Mesothelial cell of epicardium (in vitro differentiated cells): ENCODE measurements at places on chromosomes 1 and 21. TPM values are rescaled to one million over a fixed set of nuclear protein-coding genes. Genes with fewer than 3 reads are reported as not detected.
A peak's percentile ranks its signal among the peaks of the same experiment; 100 is the strongest.

DAB1 gene
- 1.2 to 1.9 TPM (median 1.9 TPM) in 3 replicates for total RNA-seq

GBP1 gene
- 52.3 to 58.3 TPM (median 55.5 TPM) in 3 replicates for total RNA-seq

CHRM3 gene
- total RNA-seq = 5.4 to 6.9 TPM (median 6.4 TPM) in 3 replicates

KLHL17 gene
- total RNA-seq = 44.7 to 49.8 TPM (median 47.0 TPM) in 3 replicates

PARS2 gene
- 6.4 to 7.7 TPM (median 7.0 TPM) in 3 replicates for total RNA-seq

PROK1 gene
- total RNA-seq = 0.69 to 1.3 TPM (median 0.95 TPM) in 3 replicates

SPATA21 gene
- 0.16 to 0.20 TPM in 2 of 3 replicates, not detected in the other for total RNA-seq

GNAT2 gene
- total RNA-seq = 0.36 TPM in 1 of 3 replicates, not detected in the others

DNA sequence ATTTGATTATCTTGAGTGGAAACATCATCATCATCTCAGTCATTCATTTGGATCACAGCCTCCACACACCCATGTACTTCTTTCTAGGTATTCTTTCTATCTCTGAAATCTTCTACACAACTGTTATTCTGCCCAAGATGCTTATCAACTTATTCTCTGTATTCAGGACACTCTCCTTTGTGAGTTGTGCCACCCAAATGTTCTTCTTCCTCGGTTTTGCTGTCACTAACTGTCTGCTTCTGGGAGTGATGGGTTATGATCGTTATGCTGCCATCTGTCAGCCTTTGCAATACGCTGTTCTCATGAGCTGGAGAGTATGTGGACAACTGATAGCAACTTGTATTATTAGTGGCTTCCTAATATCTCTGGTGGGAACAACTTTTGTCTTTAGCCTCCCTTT lies 19.3 kb downstream of the OR10R2 start:
- DNase-seq = no peak

- DNase-seq = no peak
These were observed 163.6 kb downstream of the PAPPA2 start for GRCh38 chr1:176626572-176627061.

- DNase-seq = no peak
These were observed 512 bp downstream of the PIAS3 start for GRCh38 chr1:145858238-145858900.

- DNase-seq = no peak
These were observed 179.9 kb downstream of the TGFB2 start for GRCh38 chr1:218525031-218525430.

GRCh38 chr1:1872329-1872994 lies 18.4 kb downstream of the GNB1 start:
- no peak for DNase-seq

- DNase-seq = no peak
These were observed 33.8 kb downstream of the DUSP10 start for GRCh38 chr1:221708076-221708571.

GRCh38 chr1:64775113-64775512 lies 30.2 kb downstream of the RAVER2 start:
- DNase-seq = no peak

- no peak for DNase-seq
These were observed 34.9 kb downstream of the AHDC1 start for GRCh38 chr1:27569088-27569460.

- DNase-seq = peak; percentile 23
These were observed 797 bp downstream of the WDR47 start for GRCh38 chr1:109040989-109041620.

DNA sequence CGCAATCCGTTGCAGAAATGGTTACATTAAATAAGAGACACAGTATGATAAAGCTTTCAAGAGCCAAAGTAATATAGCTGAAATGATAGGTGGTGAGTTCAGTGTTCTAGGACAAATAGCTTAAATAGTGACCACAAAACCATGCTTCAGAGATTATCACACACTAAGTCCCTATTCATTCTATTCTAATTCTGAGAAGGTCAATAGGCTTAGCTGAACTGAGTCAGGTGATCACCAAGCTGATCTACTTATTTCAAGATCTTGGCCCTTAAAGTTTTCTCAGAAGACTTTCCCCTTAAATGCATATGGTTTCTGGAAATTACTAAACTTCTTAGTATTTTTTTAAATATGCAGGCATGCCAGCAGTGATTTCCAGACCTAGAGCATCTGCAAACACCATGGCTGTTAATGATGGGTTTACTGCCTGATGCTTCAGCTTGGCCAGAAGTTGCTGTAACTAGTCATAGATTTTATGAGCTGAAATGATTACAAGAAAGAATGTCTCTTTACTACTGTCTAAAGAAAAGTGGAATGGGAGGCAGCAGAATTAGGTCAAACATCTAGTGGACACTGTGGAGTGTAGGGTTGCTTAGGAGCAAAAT lies 242.9 kb downstream of the ST6GALNAC3 start:
- DNase-seq = no peak

GRCh38 chr1:35319988-35320713 lies 51.6 kb downstream of the ZMYM4 start:
- DNase-seq = no peak

GRCh38 chr1:98110674-98111073 lies 189.8 kb upstream of the DPYD start:
- no peak for DNase-seq

DNA sequence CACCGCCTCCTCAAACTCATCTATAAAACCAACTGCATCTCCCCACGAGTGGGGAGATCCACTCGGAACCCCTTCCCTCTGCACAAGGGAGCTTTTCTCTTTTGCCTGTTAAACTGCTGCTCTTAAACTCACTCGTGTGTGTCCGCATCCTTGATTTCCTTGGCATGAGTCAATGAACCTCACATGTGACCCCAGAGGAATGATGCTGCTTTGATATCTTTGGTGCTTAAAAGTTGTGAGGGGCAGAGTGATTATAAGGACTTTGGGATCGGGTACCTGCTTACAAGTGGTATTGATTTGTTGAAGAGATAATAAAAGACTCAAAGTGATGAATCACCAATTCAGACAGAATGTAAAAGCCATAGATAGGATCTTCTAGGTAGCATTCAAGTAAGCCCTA lies 125.3 kb downstream of the GREM2 start:
- DNase-seq = no peak

DNA sequence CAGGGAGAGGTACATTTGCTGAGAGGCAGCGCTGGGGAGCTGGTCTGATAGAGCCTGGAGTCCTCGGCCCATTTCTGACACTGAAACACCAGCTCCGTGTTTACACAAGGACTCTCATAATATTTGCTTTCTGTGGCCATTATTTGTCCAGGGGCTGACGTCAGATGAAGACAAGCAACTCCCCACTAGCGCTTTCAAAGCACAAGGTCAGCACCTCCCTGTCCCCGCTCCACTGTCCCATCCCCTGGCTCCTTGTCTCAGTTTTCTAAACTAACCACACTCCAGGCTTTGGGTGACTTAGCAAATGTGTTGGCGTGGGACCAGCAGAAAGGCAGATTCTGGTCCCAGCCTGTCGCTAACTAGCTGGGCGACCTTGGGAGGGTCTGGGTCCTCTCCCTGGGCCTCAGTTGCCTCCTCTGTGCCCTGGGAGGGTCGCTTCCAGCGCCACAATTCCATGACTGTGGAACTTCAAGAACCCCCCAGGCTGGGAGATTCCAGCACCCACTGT lies 37.4 kb upstream of the ZBTB40 start:
- no peak for DNase-seq

DNA sequence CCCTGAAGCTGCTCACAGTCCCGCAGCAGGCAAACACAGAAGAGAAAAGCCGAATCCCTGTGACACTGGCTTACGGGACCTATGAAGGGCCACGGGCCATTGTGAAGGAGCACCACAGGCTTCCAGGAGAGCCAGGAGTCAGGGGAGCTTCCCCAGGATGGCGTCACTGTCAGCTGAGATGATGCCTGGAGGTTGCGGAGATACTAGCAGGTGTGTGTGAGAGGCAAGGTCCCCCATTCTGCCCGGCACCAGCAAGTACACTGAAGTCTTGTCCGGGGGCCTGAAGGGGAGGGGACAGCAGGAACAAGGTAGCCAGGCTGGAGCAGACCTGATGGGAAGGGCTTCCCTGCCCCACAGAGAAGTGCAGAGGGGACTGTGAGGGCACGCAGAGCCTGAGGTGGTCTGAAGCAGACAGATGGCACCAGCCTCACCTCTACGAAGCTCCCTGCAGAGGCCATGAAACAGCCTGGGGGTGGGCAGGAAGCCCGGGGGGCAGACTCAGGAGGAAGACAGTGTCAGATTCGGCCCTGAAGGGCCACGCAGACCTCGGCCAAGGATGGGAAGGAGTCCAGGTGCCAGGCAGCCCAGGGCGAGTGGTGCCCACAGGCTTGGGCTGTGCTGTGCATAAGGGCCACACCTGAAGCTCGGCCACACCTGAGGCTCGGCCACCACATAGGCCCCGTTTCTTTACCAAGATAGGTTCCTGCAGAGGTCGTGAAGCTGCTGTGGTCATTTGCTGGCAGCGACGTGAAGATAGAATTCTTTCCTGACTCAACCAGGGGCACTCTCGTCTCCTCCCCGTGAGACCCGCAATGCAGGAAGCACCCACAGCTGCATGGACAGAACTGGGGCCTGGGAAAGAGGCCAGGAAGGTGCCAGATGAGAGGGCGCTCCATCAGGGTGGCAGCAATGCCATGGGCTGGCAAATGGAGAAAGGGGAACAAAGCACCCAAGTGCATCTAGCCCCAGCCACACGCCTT lies 10.1 kb downstream of the TCP10L start:
- DNase-seq = no peak

- no peak for DNase-seq
These were observed 6.7 kb downstream of the PANK4 start for GRCh38 chr1:2519729-2520128.

GRCh38 chr1:67290236-67290635 lies 17.4 kb upstream of the IL12RB2 start:
- no peak for DNase-seq

DNA sequence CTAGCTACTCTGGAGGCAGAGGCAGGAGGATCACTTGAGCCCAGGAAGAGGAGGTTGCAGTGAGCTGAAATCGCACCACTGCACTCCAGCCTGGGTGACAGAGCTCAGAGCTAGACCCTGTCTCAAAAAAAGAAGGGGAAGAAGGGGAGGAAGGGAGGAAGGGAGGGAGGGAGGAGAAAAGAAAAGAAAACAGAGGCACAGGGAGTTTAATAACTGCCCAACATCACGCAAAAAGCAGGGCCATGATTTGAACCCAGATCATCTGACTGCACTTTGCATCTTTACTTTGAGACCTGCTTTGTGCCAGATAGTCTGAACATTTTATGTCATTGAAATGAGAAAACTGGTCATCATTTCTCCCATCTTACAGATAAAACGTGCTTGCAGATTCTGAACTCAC lies 2.0 kb downstream of the LURAP1 start:
- no peak for DNase-seq

- no peak for DNase-seq
These were observed 497.1 kb downstream of the AJAP1 start for GRCh38 chr1:5151511-5151910.
